ENCODE measurements at places on chromosomes 13 and 19. TPM values are rescaled to one million over a fixed set of nuclear protein-coding genes. Genes with fewer than 3 reads are reported as not detected.

DNA sequence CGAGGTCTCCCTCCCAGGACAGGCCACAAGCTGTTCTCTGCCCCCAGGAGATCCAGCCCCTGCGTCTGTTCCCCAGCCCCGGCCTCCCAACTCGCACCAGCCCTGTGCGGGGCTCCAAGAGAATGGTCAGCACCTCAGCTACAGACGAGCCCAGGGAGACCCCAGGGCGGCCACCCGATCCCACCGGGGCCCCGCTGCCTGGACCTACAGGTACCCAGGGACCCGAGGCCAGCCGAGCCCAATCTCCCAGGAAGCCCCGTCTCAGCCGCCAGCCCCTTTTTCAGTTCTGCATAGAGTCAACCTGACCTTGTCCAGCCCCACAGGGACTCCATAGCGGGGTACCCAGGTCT is 5.9 kb downstream of the PNPLA6 start:
- peaks cover 7% of the 10 kb centered on the region for H3K36me3 ChIP-seq
- DNase-seq, result no peak
- no peak overlapping the region for H3K27ac ChIP-seq
- peaks cover 3% of the 10 kb centered on the region for H3K4me1 ChIP-seq
- H3K4me3 ChIP-seq, result no peak overlapping the region
- no peaks in the 10 kb centered on the region for H3K27me3 ChIP-seq

DNA sequence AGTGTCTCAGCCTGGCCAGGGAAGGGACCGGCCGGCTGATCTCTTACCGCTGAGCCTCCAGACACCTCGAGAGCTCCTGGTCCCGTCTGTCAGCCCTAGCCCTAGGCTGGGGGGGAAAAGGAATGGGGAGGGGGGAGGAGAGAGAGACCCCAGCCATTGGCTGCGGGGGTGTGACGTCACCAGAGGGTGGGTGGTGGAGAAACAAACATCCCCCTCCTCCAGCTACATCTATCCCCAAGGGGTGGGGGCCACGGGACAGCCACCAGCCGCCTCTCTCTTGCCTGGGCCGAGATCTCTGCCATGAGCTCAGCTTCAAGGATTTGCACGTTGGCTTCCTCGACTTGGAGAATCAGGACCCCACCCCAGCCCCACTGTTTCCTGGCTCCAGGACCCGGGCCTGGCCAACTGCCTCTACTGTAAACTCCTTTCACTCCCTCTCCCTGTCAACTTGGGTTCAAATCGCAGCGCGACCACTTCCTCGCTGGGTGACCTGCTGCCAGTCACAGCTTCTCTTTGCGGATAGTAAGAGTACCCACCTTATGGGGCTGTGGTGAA is at the start of gene PRX:
Gene PRX, minus strand, starts transcription at position 88 of the 555 bp plus-strand sequence. CDS start 5,446 bp downstream, outside the sequence.
- peaks cover 23% of the 10 kb centered on the region for H3K4me1 ChIP-seq
- no peaks in the 10 kb centered on the region for H3K27me3 ChIP-seq
- H3K4me3 ChIP-seq, result no peak within 1 kb of the TSS
- H3K36me3 ChIP-seq, result no peaks in the 10 kb centered on the region

- H3K4me3 ChIP-seq, result no peak overlapping the region
- H3K27me3 ChIP-seq, result no peaks in the 10 kb centered on the region
- no peaks in the 10 kb centered on the region for H3K36me3 ChIP-seq
- no peaks in the 10 kb centered on the region for H3K4me1 ChIP-seq
- H3K27ac ChIP-seq, result no peak overlapping the region
- no peak for DNase-seq
These were observed 145.2 kb downstream of the GGACT start for GRCh38 chr13:100443278-100443997.

KLK4 gene
- not detected for polyA plus RNA-seq

GRCh38 chr13:25778365-25778764 is 273.5 kb downstream of the SHISA2 start:
- peaks cover 17% of the 10 kb centered on the region for H3K4me1 ChIP-seq
- H3K36me3 ChIP-seq, result no peaks in the 10 kb centered on the region
- H3K27me3 ChIP-seq, result no peaks in the 10 kb centered on the region
- H3K27ac ChIP-seq, result no peak overlapping the region

URAD gene
- not detected for polyA plus RNA-seq

SHC2 gene
- 2.2 TPM for polyA plus RNA-seq

Data from psoas muscle (tissue), 8 donors.